Calu3 (cell line): ENCODE measurements at places on chromosomes 13 and 19. TPM values are rescaled to one million over a fixed set of nuclear protein-coding genes. Genes with fewer than 3 reads are reported as not detected.

NOSIP gene
- 76.9 and 81.2 TPM in 2 replicates for total RNA-seq

INSR gene
- 7.4 and 8.4 TPM in 2 replicates for total RNA-seq

NRTN gene
- total RNA-seq, result 3.9 and 5.4 TPM in 2 replicates

LMTK3 gene
- total RNA-seq, result 1.0 and 2.4 TPM in 2 replicates

GSX1 gene
- not detected in 2 replicates for total RNA-seq

PSPN gene
- 1.7 and 2.4 TPM in 2 replicates for total RNA-seq

ZNF135 gene
- total RNA-seq, result not detected in 2 replicates

CA11 gene
- total RNA-seq, result 2.1 and 5.1 TPM in 2 replicates

APOC1 gene
- 4.7 and 5.0 TPM in 2 replicates for total RNA-seq

PRDX2 gene
- total RNA-seq, result 121 and 135 TPM in 2 replicates

ZNF534 gene
- not detected in 2 replicates for total RNA-seq

FGF21 gene
- total RNA-seq, result not detected in 2 replicates

DNA sequence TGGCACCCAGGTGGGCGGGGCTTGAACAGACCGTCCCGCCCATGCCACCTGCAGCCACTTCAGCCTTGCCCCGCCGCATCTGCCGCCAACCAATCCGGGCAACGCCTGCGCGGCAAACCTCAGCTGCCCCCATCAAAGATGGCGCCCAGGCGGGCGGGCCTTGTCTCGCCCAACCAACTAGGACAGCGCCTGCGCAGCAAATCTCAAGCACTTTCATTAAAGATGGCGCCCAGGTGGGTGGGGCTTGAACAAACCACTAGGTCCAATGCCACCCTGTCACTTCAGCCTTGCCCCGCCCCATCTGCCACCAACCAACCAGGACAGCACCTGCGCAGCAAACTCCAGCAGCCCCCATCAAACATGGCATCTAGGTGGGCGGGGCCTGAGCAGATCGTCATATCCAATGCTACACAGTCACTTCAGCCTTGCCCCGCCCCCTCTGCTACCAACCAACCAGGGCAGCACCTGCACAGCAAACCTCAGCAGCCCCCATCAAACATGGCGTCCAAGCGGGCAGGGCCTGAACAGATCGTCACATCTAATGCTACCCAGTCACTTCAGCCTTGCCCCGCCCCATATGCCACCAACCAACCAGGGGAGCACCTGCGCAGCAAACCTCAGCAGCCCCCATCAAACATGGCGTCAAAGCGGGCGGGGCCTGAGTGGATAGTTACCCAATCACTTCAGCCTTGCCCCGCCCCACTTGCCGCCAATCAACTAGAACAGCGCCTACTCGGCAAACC, 1.4 kb downstream of the PEG3 start:
- DNase-seq, result no peak

- no peak for DNase-seq
Measured at GRCh38 chr13:79227418-79227817, 178.6 kb downstream of the RBM26 start.

- no peak for DNase-seq
Measured at GRCh38 chr13:76750126-76750525, 136.1 kb downstream of the KCTD12 start.

DNA sequence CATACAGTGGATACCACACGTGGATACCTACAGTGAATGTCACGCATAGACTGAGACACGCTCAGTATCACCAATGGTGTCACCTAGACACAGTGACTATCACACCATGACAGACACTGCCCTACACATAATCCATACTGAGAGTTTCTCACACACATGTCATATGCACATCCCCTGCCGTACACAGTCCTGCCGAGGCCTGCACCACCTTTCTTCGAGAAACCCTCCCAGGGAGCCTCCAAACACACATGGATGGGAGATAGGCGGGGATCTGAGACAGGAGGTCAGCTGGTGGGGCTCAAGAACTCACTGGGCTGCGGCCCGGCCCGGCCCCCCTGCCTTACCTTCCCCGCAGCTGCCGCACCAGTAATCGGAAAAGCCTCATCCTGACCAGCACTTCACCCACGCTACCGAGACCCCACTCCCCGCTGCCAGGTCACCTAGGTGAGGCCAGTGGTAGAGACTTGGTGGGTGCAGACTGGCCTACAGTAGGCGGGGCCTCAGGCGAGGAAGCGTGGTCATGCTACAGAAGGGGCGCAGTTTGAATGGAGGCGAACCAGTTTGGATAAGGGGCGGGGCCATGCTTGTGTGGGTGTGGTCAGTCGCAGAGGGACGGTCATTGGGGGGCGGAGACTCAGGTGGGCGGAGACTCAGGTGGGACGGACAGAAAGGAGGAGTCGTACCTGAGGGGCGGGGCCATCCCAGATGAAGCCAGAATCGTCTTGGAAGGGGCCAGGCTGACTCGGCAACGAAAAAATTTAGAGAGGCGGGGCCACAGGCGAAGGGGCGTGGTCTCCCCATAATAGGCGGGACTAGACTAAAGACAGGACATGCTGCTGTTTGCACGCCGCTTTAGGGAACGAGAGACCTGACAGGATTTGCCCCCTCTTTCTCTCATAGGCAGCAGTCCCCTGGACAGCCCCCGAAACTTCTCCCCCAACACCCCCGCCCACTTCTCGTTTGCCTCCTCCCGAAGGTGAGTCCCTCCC, 2.1 kb downstream of the MAST1 start:
- DNase-seq, result peak; percentile 59

DNA sequence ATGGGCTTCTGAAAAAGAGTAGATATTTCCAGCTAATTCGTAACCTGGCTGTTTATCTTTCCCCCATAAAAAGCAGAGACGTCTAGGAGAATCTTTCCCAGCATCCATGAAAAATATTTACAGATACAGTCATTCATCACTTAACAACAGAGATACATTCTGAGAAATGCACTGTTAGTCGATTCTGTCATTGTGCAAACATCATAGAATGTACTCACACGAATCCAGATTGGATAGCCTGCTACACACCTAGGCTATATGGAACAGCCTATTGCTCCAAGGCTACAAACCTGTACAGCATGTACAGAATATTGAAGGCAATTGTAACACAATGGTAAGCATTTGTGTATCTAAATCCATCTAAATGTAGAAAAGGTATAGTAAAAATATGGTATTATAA, 530.2 kb upstream of the NBEA start:
- no peak for DNase-seq

- no peak for DNase-seq
Measured at GRCh38 chr13:21040120-21040826, 21.1 kb downstream of the LATS2 start.

GRCh38 chr19:38808741-38809140, 4.0 kb downstream of the LGALS4 start:
- DNase-seq, result no peak

GRCh38 chr13:105763851-105764250, 771.6 kb downstream of the EFNB2 start:
- DNase-seq, result no peak

GRCh38 chr19:802498-803098, 5.3 kb downstream of the PTBP1 start:
- no peak for DNase-seq

GRCh38 chr13:95113601-95114000, 187.7 kb downstream of the ABCC4 start:
- DNase-seq, result no peak

- no peak for DNase-seq
Measured at GRCh38 chr13:94217370-94217769, 262.1 kb downstream of the DCT start.

DNA sequence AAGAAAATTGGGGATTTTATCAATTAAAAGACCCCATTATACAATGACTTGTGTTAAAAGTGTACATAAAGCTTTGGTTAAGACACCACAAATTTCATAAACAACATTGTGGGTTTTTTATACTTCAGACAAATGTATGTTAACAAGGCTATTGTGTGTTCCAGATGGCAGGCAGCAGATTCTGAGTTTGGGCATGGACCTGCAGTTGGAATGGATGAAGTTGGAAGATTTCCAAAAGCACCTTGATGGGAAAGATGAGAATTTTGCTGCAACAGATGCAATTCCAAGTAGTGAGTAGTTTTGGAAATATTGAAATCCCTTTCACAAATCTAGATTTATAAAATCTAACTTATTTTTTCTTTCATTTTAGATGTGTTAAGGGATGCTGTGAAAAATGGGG, 25.4 kb downstream of the MPHOSPH8 start:
- DNase-seq, result no peak

DNA sequence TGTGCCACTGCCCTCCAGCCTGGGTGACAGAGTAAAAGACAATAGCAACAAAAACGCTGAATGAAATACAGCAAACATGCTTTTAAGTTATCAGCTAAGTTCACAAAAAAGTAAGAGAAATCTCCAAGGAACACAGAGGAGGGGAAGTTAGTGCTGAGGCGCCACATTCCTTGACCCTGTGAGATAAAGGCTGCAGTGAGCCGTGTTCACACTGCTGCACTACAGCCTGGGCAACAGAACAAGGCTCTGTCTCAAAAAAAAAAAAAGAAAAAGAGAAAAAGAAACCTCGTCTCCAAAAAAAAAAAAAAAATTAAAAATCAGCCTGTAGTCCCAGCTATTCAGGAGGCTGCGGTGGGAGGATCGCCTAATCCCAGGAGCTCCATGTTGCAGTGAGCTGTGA, 16.3 kb upstream of the DOCK6 start:
- no peak for DNase-seq

GRCh38 chr13:48709213-48709612, 55.5 kb downstream of the CYSLTR2 start:
- no peak for DNase-seq

DNA sequence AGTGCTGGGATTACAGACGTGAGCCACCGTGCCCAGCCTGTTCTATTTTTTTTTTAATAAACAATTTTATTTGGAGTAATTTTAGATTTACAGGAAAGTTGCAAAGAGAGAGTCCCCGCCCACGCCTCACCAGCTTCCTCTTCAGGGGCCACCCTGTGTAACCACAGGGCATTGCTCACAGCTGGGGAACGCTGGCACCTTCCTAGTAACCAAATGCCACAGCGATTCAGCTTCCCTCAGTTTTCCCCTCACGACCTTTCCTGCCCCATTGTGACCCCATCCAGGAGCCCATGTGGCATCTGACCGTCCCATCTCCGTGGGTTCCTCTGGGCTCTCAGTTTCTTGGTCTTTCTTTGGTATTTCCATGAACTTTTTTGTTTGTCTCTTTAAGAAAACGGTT, 83.9 kb downstream of the GNG7 start:
- DNase-seq, result peak; percentile 67

DNA sequence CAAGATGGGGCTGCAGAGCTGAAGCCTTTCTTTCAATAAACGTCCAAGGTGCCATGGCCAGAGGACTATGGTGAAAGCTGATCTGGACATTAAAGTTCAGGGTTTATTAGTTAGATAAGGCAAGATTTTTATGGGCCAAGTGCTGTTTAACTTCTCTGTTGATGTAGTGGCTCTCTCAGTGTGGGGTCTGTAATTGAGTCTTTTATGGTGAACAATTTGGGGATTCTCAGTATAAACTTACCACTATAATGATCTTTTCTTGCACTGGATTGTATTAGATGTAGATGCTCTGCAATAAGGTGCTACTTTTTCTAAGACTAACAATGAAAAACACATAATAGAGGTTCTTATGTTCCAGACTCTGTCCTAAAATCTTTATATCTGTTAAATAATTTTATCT, 190.1 kb upstream of the KLF12 start:
- DNase-seq, result no peak

DNA sequence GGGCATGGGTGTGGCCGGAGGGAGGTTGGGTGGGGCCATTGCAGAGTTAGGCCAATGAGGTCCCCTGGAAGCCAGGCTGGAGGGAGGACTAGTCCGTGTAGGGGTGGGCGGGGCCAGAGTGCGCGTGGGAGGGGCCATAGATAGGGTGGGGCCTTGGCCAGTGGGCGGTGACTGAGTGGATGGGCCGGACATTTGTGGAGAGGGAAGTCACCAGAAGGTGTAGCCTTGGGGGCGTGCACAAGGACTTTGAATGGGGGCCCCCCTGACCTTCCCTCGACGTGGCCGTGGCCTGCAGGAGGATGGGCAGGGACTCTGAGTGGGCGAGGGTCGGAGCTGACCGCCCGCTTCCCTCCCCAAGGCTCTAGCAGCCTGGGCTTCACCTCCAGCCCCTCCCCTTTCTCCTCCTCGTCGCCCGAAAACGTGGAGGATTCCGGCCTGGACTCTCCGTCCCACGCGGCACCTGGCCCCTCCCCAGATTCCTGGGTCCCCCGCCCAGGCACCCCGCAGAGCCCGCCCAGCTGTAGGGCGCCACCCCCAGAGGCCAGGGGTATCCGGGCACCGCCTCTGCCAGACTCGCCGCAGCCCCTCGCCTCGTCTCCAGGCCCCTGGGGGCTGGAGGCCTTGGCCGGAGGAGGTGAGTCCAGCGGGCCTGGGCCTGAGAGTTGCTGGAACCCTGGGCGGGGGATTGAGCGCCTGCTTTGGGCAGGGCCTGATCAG, 16.5 kb upstream of the B3GNT3 start:
- no peak for DNase-seq

DNA sequence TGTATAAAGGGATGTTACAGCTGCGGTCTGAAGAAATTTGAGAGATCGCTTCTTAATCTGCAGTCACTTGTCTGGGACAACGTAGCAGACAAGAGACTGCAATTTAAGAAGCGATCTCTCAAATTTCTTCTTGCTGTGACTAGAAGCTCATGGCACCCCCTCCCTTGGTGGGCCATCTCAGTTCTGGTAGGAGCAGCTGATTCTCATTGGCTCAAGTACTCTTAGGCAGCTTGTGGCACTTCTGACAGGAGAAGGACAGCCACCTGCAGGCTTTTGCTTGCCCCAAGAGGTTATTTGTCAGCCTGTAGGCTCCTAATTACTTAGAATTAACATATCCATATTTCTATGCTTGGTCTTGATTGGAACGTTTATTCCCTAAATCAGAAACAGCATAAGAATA, 503.0 kb downstream of the DCT start:
- no peak for DNase-seq

DNA sequence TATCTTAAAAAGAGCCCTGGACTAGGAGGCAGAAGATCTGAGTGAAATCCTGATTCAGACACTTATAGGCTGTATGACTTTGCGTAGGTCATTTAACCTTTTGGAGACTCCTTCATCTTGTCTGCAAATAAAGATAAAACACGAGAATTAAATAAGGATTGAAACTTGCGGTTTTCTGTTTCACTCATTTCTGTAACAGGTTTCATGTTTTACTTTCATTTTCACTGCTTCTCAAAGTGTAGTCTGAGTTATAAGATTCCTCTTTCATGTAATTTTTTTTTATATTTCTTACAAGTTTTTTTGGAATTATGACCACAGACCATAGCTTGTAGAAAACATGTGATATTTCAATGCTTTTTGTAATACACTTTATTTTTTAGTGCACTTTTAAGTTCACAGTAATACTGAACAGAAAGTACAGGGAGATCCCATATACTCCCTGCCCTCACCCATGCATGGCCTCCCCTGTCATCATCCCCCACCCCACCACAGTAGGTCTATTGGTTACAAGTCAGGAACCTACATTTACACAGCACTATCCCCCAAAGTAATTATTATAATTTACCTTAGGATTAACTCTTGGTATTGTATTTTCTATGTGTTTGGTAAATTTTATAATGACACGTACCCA, 174.6 kb downstream of the ITGBL1 start:
- DNase-seq, result no peak
